ENCODE measurements at places on chromosomes 2 and 18.

- DNase-seq: no peak
Measured at GRCh38 chr18:58515175-58515775, 113.6 kb downstream of the ALPK2 start.

- no peak for DNase-seq
Measured at GRCh38 chr2:195782156-195782555, 125.1 kb downstream of the SLC39A10 start.

DNA sequence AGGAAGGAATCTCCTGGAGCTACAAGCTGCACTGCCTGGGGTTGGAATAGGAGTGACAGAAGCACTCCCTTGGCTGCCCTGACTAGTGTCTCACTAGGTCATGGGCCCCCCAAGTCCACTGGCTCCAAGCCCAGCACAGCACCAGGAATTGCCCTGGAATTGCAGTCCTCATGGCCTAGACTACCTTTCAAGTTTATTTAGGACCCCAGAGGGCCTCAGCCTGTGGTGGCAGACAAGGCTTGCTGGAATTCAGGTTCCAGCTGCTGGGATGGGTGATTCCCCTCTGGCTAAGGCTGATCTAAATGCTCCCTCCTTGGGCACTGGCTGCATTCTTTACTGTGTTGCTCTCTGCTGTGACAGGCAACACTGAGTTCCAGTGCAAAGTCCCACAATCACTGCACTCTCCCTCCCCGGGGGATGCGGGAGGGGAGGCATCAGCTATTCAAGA, 14.0 kb downstream of the STRADB start:
- DNase-seq: no peak

GRCh38 chr2:116452651-116453050, 1361.8 kb upstream of the DDX18 start:
- DNase-seq: no peak

- DNase-seq: no peak
Measured at GRCh38 chr2:184765112-184765895, 167.0 kb downstream of the ZNF804A start.

DNA sequence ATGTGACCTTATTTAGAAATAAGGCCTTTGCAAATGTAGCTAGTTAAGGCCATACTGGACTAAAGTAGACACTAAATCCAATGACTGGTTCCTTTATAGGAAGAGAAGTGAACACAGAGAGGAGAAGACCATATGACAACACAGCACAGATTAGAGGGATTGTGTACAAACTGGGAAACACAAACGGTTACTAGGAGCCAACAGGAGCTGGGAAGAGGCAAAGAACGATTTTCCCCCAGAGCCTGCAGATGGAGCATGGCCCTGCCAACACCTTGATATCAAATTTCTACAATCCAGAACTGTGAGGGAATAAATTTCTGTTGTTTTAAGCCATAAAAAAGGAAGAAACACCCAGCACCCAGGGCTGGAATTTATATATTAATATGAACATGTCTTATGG, 38.7 kb upstream of the COL5A2 start:
- DNase-seq: no peak

GRCh38 chr2:100972452-100972851, 29.6 kb upstream of the RPL31 start:
- DNase-seq: no peak

DNA sequence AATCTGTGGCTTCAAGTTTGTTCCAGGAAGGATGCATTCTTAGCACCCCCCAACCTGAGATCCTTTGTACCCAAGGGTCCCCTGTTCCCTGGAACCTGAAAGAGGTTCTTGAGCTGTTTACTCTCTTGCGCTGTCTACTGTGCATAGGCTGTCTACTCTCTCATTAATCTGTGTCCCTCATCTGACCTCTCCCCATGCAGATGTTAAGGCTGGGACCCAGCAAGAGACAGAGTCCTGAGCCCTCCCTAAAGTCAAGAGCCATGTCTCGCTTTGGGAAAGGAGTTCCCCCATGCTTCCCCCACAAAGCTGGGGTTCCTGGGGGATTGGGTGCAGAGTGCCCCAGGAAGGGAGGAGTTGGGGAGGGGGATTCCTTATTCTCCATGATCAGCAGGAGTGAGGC, 312.9 kb downstream of the CYP26B1 start:
- no peak for DNase-seq

Data from stimulated activated CD8-positive, alpha-beta memory T cell treated with anti-CD3 and anti-CD28 coated beads, Interleukin-7, amount 100 ng/mL, for 1 hour (primary cell).